ENCODE measurements at places on chromosomes 11 and 22.

DNA sequence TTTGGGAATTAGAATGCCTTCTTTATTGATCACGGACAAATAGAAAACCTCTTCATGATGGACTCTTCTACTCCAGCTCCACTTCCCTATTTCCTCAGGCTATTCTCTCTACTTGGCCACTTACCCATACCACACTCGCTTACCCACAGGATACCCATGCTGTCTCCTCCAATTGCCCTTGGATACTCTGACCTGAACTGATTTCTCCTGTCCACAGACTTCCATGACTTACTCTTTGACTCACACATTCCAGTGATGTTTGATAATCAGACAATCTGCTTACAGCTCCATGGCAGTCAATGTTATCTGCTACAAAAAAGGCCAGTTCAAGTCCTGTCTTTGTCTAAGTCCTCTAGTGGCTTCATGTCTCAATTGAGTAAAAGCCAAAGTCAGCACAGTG is 292.0 kb upstream of the CTSC start:
- no peak for DNase-seq

GRCh38 chr11:62125316-62125715 is 1.5 kb downstream of the INCENP start:
- no peak for DNase-seq

DNA sequence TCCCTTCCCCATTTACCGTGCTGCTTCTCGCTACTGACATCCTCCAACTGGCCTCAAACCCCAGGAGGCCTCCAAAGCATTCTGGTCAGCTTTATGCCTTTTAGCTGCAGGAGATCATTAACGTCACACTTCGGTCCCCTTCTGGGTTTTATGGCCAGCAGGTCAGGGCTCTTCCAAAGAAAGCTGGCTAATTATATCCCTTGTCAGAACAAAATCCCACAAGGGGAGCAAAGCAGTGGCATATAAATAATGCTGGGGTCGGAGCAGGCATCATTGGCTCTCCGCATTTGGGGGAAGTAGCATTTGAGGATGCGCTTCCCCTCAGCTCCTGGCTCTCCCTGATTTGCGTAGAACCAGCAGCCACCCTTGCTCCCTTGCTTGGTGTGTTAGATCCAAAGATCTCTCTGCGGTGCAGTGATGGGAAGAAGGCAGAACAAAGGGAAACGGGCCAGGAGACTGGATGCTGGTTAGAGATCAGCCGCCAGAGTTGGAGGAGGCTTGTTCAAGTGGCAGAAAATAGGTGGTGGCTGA is 117.4 kb downstream of the DBX1 start:
- DNase-seq: no peak

DNA sequence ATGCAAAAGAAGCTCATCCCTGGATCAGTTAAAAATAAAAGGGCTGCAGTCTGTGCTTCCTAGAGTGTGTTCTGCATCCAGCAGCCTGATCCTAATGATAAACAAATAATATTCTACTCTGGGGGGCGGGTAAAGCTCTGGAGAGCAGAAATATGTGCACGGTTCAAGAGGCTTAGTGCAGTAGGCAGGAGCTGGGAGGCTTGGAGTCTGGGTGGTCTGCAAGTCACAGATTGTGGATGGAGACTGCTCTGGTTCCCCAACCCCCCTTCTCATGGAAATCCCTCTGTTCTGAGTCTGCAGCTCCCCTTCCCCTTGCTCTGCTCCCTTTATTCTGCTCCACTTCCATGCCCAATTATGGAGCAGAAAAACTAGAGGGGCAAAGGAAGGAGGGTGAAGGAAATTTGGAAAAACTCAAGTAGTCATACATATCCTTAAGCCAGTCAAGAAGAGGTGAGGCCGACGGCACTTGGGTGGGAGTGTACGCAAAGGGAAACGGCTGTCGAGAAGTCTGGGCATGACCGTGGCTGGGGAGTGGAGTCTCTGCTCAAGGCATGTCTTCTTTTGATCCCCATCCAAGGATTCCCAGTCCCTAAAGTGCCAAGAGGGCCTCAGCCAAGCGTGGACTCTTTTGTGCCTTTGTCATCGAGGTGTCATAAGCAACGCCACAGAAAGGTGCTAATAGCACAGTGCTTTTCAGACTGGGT is 16.3 kb upstream of the CLMP start:
- no peak for DNase-seq

- no peak for DNase-seq
These were observed 2.7 kb downstream of the RBM14 start for GRCh38 chr11:66619080-66619554.

DNA sequence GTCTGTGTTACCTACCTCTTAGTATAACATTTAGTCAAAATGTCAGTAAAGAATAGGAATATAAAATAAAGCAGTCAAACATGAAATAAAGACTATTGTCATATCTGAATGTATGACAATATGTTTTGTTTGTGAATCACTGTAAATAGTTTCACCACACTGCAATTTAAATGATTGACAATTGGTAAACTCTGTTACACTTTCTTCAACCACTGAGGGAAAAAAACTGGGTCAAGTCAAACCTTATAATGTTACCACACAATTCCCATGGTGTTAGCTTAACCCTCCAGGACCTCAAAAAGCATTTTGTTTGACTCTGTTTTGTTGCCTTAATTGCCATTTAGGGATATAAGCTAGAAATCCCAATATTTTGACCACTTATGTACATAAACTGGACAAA is 10.5 kb upstream of the MMP13 start:
- no peak for DNase-seq

GRCh38 chr22:16866167-16866566 is 41.0 kb upstream of the XKR3 start:
- DNase-seq: no peak

- DNase-seq: no peak
These were observed 118.8 kb downstream of the DBX1 start for GRCh38 chr11:20041499-20041898.

DNA sequence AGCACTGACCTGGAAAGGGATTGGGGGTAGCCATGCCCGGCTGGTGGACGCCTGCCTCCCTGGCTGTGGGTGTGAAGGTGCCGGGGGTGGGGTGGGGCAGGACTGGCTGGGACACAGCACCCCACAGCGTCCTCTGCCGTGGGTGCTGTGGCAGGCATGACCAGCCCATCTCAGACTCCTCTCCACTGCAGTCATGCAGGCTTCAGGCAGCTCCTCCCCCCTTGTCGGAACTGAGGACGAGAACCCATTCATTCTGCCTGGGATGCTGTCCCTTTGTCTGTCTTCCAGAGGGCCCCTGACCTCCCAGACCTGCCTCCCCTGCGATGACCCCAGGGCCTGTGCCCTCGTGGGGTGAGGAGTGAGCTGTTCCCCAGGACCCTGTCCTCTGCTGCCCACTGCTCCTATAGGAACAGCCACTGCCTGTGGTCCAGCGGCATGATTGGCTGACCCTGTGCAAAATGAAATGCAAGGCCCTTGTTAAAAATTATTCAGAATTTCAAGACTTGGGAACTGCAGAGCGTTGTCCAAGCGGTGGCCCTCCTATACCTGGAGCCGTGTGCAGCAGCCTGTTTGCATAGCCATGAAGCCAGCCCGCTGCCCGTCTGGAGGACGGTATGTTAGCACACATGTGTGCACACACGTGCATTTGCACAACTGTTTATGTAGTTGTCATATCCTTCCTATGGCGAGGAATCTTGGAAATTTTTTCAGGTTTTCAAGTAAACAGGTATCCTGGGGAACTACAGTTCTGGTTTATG is 1122.3 kb downstream of the BRD1 start:
- DNase-seq: no peak

DNA sequence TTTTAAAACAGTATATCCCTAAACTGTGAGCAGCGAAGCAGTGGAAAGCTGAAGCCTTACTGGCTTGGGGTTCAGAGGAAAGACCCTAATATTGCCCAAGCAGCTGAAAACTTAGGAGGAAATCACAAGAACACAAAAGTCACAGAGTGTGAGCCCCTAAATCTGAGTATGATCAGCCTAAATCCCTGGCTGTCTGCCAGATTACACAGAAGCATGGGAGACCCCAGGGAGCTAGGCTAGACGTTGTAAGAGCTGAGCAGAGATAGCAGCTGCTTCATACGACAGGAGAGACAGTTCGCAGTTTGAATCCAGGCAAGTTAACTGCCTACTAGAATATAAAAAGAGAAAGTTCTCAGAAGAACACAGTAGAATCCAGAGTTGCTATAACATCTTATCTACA is 81.2 kb downstream of the PACS1 start:
- DNase-seq: no peak

GRCh38 chr11:99773646-99774045 is 752.9 kb downstream of the CNTN5 start:
- DNase-seq: no peak

- DNase-seq: no peak
These were observed 44.1 kb downstream of the GNB1L start for GRCh38 chr22:19810381-19811201.

GRCh38 chr22:40213478-40213877 is 35.8 kb downstream of the TNRC6B start:
- no peak for DNase-seq

DNA sequence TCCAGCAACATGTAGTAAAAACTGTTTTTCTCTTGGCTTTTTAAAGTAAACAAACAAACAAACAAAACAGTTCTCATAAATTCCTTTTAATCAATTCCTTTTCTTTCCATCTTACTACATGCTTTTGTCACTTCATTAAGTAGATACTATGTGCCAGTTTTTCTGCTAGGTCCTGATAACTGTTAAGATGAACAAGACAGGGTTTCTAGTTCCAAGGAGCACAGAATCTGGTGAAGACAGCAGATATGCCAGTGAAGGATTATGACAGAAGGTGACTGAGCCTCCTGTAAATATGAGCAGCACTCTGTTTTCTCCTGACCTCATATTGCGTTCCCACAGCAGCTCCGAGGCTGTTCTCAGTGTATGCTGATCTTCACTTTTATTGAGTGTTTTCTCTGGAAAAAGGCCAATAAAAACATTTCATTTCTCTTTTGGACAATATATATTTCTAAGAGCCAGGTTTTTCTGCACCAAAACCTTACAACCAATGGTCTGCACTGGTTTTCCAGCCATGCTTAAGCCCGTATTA is 45.8 kb downstream of the HEPHL1 start:
- no peak for DNase-seq

- no peak for DNase-seq
These were observed 1.1 kb upstream of the OR52N2 start for GRCh38 chr11:5807580-5807979.

DNA sequence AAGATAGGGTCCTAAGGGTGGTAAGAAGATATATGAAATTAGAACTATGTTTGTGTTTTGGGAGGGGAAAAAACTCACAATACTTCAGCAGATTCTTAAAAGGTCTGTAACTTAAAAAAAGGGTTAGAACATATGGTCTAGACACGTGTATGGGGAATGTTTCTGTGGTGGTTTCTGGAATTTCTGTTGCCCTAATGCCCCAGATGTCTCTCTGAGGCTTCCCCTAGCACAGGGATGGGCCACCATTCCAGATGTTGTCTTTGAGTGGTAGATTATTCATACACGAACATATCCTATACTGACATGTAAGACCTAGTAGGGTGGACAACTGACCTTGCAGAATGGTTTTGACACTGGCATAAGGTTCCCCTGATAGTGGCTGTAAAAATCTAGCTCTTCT is 26.2 kb downstream of the EHF start:
- no peak for DNase-seq

DNA sequence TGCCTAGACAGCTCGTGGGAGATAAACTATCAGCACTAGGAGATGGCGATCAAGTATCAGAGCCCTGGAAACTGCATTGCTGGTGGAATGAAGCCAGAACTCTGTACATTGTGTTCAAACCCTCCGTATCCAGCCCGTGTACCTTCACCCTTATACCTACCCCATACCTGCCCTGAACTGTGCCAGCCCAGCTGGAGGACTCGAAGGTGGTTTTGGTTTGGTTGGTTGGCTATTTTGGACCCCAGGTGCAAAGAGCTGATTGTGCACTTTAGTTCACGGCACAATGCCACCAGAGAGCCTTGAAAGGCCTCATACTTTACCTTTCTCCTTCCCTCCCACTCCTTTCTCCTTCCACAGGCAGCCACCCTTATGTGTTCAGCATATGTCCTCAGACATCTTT is 16.0 kb downstream of the FAM83F start:
- no peak for DNase-seq

- DNase-seq: no peak
These were observed 20.8 kb downstream of the CRKL start for GRCh38 chr22:20937794-20938671.

- no peak for DNase-seq
These were observed 420 bp upstream of the TRIM44 start for GRCh38 chr11:35662061-35662648.

Data from SW 1271 (cell line).